ENCODE measurements at places on chromosomes 2 and 18.

- DNase-seq = no peak
These were observed 59.4 kb downstream of the ADD2 start for GRCh38 chr2:70708376-70709199.

DNA sequence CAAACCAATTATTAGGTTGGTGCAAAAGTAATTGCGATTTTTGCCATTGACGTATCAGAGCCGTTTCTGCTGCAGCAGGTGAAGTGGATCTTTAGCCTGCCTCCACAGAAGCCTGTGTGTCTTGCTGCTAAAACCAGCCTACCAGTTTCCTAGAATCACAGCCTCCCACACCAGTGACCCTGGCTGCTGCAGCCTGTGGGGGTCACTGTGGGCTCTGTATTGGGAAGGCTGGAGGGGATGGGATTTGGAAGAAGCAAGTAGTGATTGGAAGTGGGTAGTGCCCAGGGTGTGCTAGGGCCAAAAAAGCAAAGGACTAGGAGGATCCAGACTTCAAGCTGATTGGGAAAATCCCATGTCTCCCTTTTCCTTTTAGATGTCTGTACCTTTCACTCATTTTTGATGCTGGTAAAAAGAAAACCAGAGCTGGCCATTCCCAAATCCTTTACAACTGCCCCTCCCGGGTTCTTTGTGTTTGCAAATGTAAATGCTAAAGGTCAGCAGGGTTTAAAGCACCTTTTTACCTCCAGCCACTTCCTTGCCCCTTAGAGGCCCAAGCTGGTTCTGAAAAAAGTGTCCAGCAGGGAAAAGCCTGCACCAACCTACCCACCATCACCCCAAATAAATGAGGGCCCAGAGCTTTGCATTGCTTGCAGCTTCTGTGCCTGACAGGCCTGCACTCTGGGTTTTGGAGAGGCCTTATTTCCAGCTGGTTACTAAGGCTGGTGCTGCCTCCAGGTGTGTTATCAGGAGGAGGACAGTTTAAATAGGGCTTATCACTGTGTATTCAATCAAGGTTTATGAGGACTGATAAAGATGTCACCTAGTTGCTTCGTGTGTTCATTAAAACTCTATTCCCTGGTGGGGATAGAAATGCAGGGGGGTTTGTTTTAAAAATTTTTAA lies 172.0 kb downstream of the MIB1 start:
- no peak for DNase-seq

DNA sequence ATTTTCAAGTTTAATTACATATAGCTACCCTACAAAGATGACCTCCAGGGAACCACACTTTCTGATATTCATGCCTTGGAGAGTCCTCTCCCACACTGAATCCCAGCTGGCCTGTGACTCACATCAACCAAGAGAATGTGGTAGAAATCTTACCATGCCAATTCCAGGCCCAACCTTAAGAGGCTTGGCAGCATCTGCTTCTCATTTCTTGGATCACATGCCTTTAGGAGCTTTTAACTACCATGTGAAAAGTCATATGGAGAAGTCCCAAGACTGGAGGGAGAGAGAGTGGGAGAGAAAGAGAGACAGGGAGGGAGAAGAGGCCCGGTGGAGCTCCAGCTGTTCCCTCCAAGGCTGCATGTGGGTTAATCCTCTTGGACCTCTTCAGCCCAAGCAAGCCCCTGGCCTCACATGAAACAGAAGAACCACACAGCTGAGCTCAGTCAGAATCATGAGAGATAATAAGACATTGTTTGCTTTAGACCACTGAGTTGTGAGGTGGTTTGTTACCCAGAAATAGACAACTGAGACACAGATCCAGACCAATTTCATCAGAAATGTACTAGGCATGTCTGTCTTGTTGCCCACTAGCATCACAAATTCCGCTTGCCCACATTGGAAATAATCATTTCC lies 190.7 kb downstream of the MTCL1 start:
- DNase-seq = no peak

GRCh38 chr2:66127061-66127460 lies 307.9 kb upstream of the MEIS1 start:
- no peak for DNase-seq

GRCh38 chr2:122156176-122156890 lies 400.9 kb downstream of the TSN start:
- no peak for DNase-seq

DNA sequence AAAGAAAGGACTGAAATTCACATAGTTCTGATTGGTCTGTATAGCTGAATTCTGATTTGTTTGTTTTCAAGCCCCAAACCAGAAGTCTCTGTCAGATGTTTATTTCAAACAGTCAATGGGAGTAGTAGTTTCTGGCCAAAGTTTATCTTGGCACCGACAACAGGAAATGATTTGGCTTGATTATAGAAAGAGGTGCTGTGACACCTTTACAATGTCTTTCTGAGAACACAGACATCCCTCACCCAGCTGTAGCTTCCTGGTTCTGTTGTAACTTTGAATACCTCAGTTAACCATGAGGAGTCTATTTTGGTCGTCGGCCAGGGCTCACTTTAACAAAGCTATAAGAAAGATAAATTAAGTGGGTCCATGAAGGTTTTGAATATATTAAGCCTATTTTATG lies 545.0 kb upstream of the ZNF804A start:
- no peak for DNase-seq

DNA sequence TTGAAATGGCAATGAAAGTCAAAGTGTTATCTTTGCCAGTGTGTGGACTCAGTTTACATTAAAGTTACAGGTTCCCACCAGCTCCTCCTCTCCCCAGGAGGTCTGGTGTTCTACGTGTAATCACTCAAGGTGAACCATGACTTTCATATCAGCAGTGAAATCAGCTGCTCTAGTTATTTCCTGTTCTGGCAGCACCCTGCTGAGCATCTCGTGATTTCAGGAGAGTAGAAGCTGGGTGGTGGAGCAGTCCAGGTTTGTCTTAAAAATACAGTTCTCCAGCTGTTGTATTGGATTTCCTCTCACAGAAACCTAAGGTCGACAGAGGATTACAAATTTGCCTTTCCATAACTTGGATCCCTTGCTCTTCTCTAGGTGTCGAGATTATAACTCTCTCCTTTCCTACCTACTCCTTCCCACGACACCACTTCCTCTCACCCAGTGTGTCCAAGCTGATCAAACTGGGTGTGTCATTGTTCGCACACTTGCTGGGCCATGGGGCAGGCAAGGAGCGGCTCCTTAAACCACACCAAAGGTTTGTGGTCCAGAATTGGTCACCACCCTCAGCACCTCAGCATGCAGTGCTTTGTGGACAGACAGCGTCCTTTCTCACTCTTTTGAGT lies 13.0 kb upstream of the ARHGAP25 start:
- no peak for DNase-seq

DNA sequence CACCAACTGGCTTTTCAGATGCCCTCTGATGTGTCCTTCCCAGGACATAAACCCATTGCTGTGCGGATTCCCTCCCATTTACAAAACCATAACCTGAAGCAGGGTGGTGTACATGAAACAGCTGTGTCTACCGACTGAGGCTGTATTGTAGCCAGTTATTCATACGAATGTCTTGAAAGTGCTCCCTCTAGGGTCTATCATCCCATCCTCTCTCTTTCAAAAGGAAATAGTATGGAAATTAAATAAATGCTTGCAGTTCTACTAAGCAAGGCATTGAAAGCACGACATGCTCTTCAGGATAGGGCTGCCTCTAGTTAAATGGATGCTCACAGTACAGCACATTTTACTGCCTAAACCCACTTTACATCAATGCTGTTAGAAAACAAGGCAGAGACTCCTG lies 112.2 kb upstream of the PXDN start:
- no peak for DNase-seq

DNA sequence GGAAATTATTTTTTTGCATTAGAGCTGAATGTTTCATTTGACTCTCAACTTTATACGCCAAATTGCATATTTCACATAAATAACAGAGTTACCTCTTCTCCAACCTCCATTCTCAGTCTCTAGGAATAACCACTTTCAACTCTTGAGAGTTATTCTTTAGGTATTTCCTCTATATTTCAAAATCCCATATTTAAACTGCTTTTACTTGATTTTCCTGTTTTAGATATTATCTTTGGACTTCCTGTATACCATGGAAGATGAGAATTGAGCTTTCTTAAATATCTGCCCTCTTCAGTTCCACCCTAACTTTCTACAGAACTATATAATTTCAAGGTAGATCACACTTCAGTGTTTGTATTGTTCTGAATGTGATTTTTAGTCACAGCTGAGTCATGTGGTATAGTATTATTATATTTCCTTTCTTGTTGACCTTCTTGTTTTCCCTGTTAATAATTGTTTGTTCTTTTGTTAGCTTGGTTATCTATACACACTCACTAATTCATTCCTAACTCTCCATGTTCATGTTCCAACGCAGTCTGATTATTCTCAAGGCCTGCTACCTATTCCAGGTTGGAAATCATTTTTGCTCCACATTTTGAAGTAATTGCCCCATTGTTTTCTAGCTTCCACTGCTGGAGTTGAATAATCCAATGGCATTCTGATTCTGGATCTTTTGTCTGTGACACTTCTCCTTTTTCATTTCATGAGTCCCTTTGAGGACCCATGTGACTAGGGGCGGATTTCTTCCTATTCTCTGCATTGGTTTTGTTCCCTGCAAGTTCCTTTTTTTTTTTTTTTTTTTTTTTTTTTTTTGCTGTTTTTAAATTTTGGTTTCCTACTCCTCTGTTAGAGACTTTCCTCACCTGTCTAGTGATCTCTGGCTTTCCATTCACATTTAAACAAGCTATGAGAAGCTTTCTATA lies 156.8 kb upstream of the RBMS1 start:
- no peak for DNase-seq

GRCh38 chr2:230796280-230796862 lies 68.4 kb upstream of the ITM2C start:
- no peak for DNase-seq

GRCh38 chr2:198639580-198639979 lies 818.2 kb downstream of the SATB2 start:
- DNase-seq = no peak

DNA sequence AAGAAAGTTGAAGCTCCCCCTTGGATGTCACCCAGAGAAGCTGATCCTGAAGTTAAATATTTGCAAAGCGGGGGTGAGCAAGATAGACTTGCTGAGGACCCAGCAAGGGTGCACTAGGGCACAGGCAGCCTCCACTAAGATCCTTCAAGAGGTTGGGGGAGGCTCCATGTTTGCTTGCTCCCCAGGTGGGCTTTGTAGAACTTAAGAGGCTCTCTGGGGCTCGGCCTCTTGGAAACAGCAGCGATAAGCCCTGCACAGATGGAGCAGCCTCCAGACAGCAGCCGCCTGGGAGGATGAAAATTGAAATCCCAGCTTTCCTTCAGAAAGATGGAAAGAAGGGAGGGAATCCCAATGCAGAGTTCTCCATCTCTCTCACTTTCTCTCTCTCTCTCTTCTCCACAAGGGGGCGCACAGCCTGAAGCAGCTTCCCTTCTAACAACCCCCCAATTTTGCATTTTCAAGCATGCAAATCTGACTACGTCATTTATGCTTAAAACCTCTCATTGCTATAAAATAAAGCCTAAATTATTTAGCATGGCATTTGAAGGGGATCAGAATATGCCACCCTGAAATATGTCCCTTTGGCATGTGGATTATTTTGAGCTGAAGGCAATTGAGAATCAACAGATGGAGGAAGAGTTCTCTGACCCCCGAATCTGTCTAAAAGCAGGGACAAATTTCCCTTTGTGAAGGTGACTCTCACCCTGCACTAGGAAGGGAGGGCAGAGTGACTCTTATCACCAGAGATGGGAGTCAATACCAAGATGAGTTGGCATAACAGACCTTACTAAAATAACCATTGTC lies 185.7 kb upstream of the KLHL29 start:
- no peak for DNase-seq

DNA sequence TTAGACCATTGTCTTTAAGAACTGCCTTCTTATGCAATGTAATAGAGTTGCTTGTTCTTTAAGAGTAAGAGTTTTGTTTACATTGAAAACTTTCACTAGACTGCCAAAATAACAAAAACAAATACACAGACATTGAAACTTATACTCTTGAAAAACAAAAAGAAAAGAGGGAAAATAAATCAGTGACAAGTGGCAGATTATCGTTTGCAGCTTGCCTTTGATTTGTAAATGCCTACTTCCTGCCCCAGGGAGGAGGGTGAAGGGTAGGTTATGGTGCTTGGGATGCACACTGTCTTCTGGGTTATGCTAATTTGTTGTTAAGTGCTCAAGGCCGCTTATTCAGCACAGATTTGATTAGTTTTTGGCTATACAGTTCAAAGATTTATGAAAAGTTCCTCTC lies 198.7 kb downstream of the TGIF1 start:
- DNase-seq = no peak

- DNase-seq = no peak
These were observed 196.1 kb downstream of the SETBP1 start for GRCh38 chr18:44876755-44877154.

DNA sequence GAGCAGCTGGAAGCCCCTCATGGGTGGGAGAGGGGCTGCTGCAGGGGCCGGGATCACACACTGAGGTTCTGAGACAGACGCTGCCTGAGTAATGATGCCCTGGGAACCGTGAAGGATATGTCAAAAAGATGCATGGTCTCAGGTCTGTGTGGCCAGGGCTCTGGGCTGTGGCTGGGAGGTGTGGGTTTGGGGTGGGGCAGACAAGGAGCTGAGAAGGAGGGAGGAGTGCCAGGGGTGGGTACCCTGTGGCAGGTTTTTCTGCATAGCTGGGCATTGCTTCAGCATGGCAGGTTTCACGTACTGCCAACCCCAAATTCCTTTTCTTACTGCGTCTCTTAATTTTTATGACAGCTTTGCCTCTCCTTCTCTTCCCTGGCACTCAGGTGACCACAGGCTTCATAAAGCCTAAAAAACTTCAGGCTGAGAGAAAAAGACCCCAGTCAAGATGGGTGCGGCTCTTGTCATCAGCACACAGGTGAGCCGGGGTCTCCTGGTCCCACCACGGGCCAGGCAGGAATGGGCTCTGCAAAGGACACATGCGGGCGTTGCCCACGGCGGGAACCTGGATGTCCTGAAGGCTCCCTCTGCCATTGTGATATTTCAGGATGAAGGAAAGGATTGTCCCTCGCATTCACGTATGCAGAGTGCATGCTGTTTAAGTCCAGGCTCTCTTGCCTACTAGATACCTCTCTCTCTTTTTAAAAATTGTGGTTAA lies 18.0 kb downstream of the MALL start:
- no peak for DNase-seq

DNA sequence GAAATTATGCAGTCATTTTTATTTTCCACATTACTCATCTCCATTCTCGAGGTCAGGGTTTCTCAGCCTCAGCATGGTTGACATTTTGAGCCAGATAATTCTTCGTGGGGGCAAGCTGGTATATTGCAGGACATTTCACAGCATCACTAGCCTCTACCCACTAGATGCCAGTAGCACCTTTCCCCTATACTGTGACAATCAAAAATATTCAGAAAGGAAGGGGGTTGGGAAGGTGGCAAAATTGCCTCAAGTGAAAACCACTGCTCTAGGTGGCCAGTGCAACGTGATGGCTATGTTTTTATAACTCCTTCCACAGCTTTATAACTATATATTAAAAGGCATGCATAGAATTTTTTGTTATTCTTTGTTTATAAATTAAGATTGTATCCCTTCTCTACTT lies 294.5 kb downstream of the CNTNAP5 start:
- DNase-seq = no peak

- DNase-seq = no peak
These were observed 23.2 kb downstream of the HDAC4 start for GRCh38 chr2:239377591-239377990.

All from stimulated activated CD8-positive, alpha-beta memory T cell treated with anti-CD3 and anti-CD28 coated beads, Interleukin-7, amount 100 ng/mL, for 24 hours (primary cell).